ENCODE measurements at places on chromosomes 3 and 15. TPM values are rescaled to one million over a fixed set of nuclear protein-coding genes. Genes with fewer than 3 reads are reported as not detected.
A peak's percentile ranks its signal among the peaks of the same experiment; 100 is the strongest.

Gene CACNA2D3
- total RNA-seq: 11.2 TPM

Gene ECE2
- total RNA-seq: not detected

Gene KLHL6
- total RNA-seq: 9.8 TPM

Gene TEX264
- 68.0 TPM for total RNA-seq

Gene FOXL2NB
- not detected for total RNA-seq

Gene ZNF80
- 0.28 TPM for total RNA-seq

Gene ADAMTS17
- total RNA-seq: 2.2 TPM

Gene VEPH1
- 17.8 TPM for total RNA-seq

DNA sequence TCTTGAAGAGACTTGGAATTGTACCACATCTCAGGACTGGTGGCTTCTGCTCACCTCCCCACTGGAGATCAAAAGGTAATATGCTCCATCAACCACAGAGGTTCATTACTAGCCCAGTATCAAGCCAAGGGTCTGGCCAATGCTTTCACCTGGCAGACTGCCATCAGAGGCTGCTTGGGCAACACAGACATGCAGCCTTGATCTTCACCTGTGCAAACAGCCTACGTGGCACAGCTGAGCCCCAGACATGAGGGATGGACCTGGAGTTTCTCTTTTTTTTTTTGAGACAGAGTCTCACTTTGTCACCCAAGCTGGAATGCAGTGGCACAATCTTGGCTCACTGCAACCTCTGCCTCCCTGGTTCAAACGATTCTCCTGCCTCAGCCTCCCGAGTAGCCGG is 105.6 kb upstream of the HES1 start:
- no peak for DNase-seq

- no peak for DNase-seq
These were observed 160.7 kb downstream of the FRMD5 start for GRCh38 chr15:44034334-44034733.

DNA sequence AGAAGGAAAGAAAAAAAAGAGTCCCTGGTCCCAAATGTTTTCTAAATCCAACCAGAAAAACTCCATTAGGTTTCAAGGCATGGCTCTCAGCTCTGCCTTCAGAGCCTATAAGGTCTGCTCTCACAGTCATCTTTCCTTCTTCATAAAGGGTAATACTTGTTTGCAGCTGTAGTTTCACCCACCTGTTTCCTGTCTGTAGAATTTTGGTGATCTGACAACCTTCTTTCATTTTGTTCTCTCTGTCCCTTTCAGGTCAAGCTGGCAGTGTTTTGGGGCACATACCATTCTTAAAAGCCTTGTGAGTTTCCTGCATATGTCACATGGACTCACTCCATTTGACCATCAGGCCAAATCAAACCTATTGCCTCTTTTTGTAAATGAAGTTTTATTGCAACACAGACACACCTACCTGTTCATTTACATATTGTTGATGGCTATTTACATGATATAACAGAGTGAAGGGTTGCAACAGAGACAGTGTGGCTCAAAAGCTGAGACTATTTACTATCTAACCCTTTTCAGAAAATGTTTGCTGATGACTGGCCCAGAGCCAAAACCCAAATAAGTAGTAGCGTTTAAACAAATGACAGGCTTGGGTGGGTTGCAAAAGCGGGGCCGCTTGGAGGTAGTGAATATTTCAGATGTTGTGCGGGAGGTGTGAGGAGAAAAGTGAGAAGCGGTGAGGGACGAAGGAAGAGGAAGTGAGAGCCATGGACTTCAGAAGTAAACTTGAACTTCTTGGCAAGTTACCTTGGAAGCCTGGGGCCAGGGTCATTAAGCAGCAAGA is 292.7 kb upstream of the PROK2 start:
- DNase-seq: no peak

DNA sequence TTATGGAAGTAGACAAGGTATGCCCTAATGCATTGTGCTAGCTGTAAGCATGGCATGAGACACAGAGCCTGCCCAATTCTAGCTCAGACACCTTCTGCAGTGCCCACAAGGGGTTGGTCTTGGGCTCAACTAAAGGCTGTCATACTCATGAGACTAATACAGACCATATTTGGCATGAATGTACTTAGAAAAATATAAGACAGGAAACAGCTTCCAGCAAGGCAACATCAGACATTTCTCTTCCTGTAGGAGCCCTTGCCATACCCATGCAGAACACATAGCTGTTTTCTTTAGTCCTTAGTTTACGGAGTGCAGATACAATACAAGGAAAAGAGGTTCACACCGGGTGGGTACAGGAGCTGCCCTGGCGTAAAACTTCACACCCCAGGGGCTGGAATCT is 30.5 kb upstream of the NR1I2 start:
- no peak for DNase-seq

DNA sequence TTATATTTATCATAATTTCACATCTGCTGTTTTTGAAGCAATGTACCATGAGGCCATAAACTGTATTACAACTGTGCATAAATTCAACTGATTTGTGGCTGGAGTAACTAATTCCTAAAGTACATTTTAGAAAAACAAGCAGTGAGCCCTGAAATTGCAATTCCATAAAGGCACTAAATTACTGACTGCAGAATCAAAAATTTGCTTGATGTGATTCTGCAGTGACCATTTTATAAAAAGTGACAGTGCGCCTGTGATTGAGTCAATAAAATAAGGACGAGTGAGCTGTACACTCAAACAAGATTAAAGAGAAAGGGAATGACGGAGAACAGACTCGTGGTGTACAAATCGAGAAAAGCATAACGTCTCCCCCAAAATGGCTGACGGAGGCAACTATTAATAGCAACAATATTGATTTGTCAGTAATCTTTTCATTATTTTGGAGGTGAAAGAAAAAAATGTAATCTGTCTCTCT is 121.4 kb upstream of the MEIS2 start:
- DNase-seq: no peak

GRCh38 chr15:51349156-51349844 is 7.8 kb downstream of the GLDN start:
- DNase-seq: peak; percentile 44

GRCh38 chr3:111720681-111721380 is 125.7 kb upstream of the ZBED2 start:
- DNase-seq: no peak

GRCh38 chr15:90697175-90697574 is 20.0 kb upstream of the BLM start:
- no peak for DNase-seq

DNA sequence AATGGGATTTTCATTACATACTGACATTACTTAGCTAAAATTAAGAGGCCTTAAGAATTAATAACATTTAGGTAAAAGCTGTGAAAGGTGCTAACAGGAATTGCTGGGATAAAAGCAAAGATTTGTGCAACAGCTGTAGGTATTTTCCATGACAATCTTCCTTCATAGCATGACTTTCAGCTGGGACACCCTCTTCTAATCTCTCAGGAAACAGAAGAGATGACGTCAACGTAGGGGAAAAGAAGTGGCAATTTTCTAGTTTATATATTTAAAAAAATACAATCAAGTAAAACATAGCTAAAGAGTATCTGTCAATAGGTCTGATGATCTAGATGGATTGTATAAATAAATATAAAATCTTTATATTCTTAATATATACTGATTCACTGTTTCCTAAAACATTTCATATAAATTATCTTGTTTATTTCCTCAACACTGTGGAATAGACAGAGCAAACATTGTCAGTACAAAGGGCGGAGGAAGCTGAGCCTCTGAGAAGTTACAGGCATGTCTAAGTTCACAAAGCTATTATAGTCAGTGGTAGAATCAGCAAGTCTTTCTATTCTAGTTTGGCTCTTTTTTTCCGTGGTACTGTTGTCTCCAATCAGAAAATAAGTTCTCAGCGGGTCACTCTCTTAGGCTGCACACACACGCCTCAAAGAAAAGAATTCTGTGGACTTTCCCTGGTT is 217.0 kb downstream of the P3H2 start:
- DNase-seq: no peak

DNA sequence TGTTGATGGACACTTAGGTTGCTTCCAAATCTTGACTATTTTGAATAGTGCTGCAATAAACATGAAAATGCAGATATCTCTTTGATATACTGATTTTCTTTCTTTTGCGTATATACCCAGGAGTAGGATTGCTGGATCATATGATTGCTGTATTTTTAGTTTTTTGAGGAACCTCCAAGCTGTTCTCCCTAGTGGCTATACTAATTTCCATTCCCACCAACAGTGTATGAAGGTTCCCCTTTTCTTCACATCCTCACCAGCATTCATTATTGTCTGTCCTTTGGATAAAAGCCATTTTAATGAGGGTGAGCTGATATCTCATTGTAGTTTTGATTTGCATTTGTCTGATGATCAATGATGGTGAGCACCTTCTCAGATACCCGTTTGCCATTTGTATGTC is 12.5 kb downstream of the PATL2 start:
- DNase-seq: no peak

GRCh38 chr15:91249591-91249990 is 149.5 kb downstream of the SV2B start:
- DNase-seq: no peak

DNA sequence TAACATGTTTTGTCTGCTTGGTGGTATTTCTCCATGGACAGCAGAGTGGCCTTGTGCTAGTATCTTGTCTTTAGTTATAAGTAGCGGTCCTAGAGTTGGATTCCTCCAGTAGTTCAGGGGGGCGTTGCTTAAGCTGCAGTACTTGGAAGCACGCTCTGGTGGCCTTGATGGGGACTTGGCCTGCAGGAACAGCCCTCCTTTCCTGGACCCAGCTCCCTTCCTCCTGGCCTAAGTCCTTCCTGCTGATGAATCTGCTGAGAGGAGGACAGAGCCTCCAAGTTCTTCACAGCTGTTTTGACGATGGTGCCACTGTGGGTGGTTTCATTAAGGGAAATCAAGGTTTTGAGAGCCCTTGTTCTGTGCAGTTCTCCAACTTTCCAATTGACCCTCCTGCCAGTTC is 38.6 kb upstream of the SEC22A start:
- no peak for DNase-seq

GRCh38 chr3:119598410-119599098 is 869 bp downstream of the PLA1A start:
- no peak for DNase-seq
